ENCODE measurements at places on chromosomes 4 and X. TPM values are rescaled to one million over a fixed set of nuclear protein-coding genes. Genes with fewer than 3 reads are reported as not detected.

Gene CSAG2
- total RNA-seq: not detected

Gene NALF2
- not detected for total RNA-seq

Gene ZNF81
- total RNA-seq: 6.1 TPM

Gene MAGEB10
- not detected for total RNA-seq

Gene ANXA3
- total RNA-seq: 31.2 TPM

Gene SCML2
- 1.5 TPM for total RNA-seq

Gene NCAPG
- 60.1 TPM for total RNA-seq

Gene ALAS2
- total RNA-seq: not detected

Gene SLC38A5
- 10.2 TPM for total RNA-seq

Gene RTL3
- not detected for total RNA-seq

Gene SOX3
- total RNA-seq: not detected

Gene GCNA
- 2.3 TPM for total RNA-seq

Gene MAMLD1
- total RNA-seq: 0.49 TPM

Gene RGN
- 2.4 TPM for total RNA-seq

Gene WWC2
- total RNA-seq: 47.0 TPM

Gene PRSS12
- total RNA-seq: 27.1 TPM

Gene STK26
- 0.57 TPM for total RNA-seq

Gene CYSLTR1
- not detected for total RNA-seq

Gene PRMT9
- total RNA-seq: 16.6 TPM

Gene FAM200B
- 30.4 TPM for total RNA-seq

Gene CUL4B
- total RNA-seq: 59.7 TPM

Gene PLAC8
- 1.1 TPM for total RNA-seq

Gene ZFX
- total RNA-seq: 41.5 TPM

Gene TEX13D
- total RNA-seq: not detected

Gene GPR34
- total RNA-seq: not detected

Gene SSX4B
- total RNA-seq: not detected

Gene NSD2
- total RNA-seq: 84.7 TPM
